Glutamatergic neuron (in vitro differentiated cells): ENCODE measurements at places on chromosomes 16 and 17. TPM values are rescaled to one million over a fixed set of nuclear protein-coding genes. Genes with fewer than 3 reads are reported as not detected.

PRRT2 gene
- 91.0 TPM for total RNA-seq

RDM1 gene
- not detected for total RNA-seq

RND2 gene
- total RNA-seq: 75.8 TPM

GFAP gene
- not detected for total RNA-seq

P2RX1 gene
- 2.1 TPM for total RNA-seq

DNAAF8 gene
- 0.59 TPM for total RNA-seq

SDR42E2 gene
- total RNA-seq: not detected

PRSS33 gene
- 0.39 TPM for total RNA-seq

ITGAD gene
- total RNA-seq: not detected

SLC5A2 gene
- total RNA-seq: not detected

CPSF4L gene
- total RNA-seq: 0.44 TPM

PRAC1 gene
- total RNA-seq: not detected

ELMO3 gene
- total RNA-seq: 2.1 TPM

DNASE1L2 gene
- 3.4 TPM for total RNA-seq

GPR179 gene
- total RNA-seq: 0.07 TPM

EMP2 gene
- total RNA-seq: 27.8 TPM

MEIOB gene
- total RNA-seq: 2.4 TPM

MYH1 gene
- not detected for total RNA-seq

EDC4 gene
- total RNA-seq: 142 TPM

ABCA8 gene
- total RNA-seq: not detected

CES5A gene
- total RNA-seq: not detected

SLC13A2 gene
- not detected for total RNA-seq

PHKG2 gene
- total RNA-seq: 32.6 TPM

TXNL4B gene
- total RNA-seq: 7.1 TPM

RNF227 gene
- total RNA-seq: 0.49 TPM

ZFP90 gene
- 87.0 TPM for total RNA-seq

ZNF768 gene
- total RNA-seq: 45.6 TPM

CSH2 gene
- total RNA-seq: 0.56 TPM

CCL11 gene
- not detected for total RNA-seq

SDK2 gene
- 12.3 TPM for total RNA-seq

ALOX12 gene
- total RNA-seq: not detected

MAP2K6 gene
- total RNA-seq: 28.3 TPM

KRTAP4-7 gene
- not detected for total RNA-seq

KRT40 gene
- total RNA-seq: not detected

ABCC12 gene
- total RNA-seq: not detected

PLK1 gene
- 16.9 TPM for total RNA-seq

TTYH2 gene
- 121 TPM for total RNA-seq

ATP1B2 gene
- 11.3 TPM for total RNA-seq

EFNB3 gene
- 17.9 TPM for total RNA-seq

HNF1B gene
- total RNA-seq: not detected

CLEC18B gene
- 1.6 TPM for total RNA-seq

OSGIN1 gene
- not detected for total RNA-seq

DPEP2 gene
- not detected for total RNA-seq

FOXO3B gene
- total RNA-seq: 31.4 TPM

CMTM2 gene
- not detected for total RNA-seq

MEIOC gene
- not detected for total RNA-seq

AOC3 gene
- 2.0 TPM for total RNA-seq

BCAR1 gene
- total RNA-seq: 212 TPM

NLGN2 gene
- total RNA-seq: 90.8 TPM

TACO1 gene
- total RNA-seq: 23.2 TPM

CCL14 gene
- not detected for total RNA-seq

TRPV2 gene
- 27.0 TPM for total RNA-seq

SALL1 gene
- total RNA-seq: 35.7 TPM

SMARCD2 gene
- total RNA-seq: 84.5 TPM

PVALEF gene
- 0.29 TPM for total RNA-seq

CCL18 gene
- total RNA-seq: not detected

SEPTIN1 gene
- total RNA-seq: 2.9 TPM

CCL23 gene
- not detected for total RNA-seq
